ENCODE measurements at places on chromosomes 6 and 20.
A peak's percentile ranks its signal among the peaks of the same experiment; 100 is the strongest.

GRCh38 chr6:156841508-156841907 lies 64.3 kb downstream of the ARID1B start:
- no peak for DNase-seq

DNA sequence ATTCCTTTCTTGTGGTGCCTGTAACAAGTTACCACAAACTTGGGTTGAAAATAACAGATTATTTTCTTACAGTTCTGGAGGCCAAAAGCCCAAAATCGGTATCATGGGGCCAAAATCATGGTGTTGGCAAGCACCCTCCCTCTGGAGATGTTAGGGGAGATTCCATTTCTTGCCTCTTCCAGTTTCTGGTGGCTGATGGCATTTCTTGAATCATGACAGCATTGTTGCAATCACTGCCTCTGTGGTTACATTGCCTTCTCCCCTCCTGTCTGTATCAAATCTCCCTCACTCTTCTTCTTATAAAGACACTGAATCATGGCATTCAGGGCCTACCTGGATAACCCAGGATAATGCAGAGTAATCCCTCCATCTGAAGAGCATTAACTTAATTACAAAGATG lies 17.9 kb upstream of the TENT5A start:
- no peak for DNase-seq

DNA sequence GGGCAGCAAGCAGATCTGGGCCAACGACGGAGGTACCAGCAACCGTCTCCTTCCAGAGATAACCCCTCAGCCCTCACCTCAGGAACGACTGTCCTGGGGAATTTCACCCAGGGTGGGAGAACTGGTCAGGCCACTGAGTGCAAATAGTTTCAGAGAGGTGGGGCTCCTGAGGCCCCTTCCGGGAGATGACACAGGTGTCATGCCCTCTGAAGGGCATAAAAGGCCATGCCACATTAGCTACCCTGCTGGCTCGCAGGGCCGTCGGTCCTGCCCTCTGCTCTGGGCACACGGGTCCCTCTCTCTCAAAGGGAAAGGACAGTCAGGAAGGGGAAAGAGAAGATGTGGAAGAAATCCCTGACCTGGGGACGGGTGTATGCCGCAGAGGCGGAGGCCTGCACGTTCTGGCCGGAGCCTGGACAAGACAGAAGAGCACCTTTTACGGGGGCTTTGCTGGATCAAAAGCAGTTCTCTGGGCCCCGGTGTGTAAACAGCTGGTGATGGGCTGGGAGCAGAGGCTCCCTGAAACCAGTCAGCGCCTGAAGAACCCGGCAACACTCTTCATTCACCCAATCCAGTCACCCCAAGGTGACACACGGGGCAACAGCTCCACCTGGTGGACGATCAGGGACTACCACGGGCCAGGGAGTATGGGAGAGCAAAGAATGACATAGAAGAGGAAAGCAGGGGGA lies 6.4 kb upstream of the TAF8 start:
- peak; percentile 94 for DNase-seq

DNA sequence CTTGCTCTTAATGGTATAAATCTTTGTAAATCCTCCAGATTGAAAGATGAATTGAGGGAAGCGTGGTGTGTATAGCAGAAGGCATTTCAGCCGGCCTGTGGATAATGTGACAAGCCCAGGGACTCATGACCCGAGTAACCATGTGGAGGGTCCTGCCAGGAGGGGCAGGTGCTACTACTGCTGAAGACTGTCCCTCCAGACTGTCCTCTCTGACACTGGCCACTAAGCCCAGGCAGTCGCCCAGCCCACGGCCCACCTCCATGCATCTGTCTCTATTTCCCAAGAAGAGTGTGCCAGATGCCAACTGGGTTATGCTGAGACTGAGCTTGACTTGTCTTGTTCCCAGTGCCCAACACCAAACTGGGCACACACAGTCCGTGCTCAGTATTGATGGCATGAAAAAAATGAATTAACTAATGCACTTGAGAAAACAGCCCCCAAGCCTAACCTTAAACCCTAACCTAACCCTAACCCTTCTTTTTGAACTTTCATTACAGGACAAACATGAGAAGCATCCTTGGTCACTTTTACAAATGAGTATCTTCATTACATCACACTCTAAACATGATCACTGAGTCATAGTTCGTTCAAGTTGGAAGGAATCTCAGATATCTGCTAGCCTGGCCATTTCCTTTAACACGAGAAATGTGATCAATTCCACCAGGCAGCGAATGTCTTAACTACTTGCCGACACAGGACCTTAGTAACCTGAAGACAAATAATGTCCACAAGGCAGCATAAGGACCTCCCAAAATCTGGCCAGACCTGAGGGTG lies 182.2 kb upstream of the RREB1 start:
- DNase-seq: no peak

DNA sequence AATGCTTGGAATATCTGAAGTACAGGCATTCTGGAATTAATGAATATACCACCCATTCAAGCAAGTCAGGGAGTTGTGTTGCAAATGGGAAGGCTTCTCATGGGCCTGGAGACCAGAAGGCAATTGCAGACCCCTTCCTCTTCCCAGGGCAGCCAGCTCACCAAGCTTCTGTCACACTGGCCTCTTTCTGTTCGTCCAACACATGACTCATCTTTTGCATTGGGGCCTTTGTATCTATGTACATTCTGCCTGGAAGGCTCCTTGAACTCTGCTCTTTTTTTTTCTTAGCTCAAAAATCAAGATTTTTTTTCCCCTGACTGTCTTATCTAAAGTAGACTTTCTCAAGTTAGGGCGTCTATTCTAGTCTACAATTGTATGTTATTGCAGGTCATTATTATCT lies 132.9 kb upstream of the MYLIP start:
- DNase-seq: no peak
